Left cardiac atrium (tissue), 4 donors: ENCODE measurements at places on chromosomes 7 and 10. TPM values are rescaled to one million over a fixed set of nuclear protein-coding genes. Genes with fewer than 3 reads are reported as not detected.

GRCh38 chr10:88181902-88182600 is 318.6 kb downstream of the PTEN start:
- DNase-seq: no peak

DNA sequence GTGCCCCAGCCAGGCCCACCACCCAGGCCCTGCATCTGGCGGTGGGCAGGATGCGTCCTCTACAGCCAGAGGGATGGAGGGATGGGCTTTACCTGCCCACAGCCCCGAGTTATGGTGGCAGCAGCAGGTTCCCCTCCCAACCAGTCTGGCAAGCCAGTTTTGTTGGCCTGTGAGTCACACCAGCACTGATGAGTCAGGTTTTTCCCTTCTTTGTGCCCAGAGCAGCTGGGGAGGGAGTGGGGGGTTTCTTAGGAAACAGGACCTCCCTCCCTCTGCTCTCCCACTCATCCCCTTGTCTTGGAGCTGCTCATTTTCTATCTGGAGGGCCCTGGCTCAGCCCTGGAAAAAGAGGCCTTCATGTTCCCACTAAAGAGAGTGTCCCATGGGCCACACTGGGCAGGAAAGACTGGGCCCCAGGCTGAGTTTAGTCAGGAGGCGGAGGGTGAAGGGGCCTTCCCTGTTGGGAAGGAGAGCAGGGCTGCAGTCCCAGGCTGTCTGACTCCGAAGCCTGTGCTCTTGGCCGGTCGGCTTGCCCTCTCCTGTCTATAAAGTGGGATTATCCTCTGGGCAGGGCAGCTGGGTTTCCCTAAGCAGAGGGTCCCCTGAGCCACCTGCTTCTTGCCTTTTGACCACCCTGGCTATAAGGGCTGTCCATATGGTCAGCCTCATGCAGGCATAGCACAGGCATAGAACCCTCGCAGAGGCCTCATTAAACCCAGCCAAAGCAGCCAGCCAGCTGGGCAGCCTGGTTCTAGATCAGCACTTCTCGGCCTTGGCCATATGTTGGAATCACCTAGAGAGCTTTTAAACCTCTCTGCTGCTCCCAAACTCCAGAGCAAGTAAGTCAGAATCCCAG is 30.2 kb upstream of the ANKRD2 start:
- peak; percentile 84 for DNase-seq

DNA sequence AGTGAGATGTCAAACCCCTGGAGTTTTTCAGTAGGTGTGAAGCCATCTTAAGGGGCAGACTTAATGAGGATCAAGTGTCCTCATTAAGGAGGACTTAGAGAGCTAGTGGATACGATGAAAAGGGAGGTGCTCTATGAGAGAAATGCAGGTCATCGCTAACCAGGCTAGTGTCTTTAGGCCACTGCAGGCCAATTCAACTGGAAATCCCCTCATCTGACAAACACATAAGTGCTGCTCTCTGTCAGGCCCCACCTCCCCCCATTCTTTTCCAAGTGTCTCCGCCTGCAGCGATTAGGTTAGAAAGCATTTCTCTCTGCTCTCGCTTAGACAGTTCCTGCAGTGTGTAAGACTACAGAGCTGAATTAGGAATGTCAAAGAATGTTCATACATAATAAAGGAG is 33.7 kb downstream of the RBM28 start:
- DNase-seq: no peak

GRCh38 chr7:154759989-154760388 is 242.9 kb downstream of the PAXIP1 start:
- no peak for DNase-seq

GRCh38 chr10:12602521-12602920 is 253.2 kb downstream of the CAMK1D start:
- DNase-seq: no peak

DNA sequence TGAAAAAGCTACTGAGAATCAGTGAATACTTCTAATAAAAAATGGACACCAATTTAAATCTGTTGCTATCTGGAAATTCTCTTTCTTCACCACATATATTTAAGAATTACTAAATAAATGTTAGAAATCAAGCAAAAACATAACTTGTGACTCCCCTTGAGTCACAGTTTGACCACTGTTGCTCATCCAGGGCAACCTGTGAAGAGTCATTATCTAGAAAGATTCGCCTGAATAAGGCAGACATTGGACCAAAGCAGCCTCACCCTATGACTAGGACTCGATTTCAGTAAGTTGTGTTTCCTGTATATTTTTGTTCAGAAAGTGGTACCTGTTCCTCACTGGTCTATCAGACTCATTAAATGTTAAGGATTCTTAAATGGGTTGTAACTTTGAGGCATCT is 572.4 kb downstream of the ATRNL1 start:
- DNase-seq: no peak

DNA sequence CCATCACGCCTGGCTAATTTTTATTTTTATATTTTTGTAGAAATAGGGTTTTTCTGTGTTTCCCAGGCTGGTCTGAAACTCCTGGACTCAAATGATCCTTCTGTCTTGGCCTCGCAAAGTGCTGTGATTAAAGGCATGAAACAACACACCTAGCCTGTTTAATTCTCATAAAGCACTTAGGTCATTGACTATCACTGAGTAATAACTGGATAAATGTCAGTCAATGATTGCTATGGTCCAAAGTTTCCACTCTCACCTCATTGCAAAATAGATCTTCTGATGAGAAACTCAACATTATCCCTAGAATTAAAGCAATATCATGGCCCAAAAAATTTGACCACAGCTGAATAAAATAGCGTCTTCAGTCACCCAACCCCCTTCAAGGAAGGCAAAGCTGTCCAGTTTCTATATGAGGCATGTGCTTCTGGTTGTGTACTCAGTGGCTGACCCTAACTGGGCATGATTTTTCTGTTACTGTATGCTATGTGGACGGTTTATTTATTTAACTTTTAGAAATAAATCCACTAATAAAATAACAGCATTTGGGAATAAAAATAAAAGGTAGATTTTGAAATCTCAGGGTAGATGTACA is 86.5 kb upstream of the LRRN3 start:
- DNase-seq: no peak

Gene IDI2
- not detected for total RNA-seq

Gene MUC12
- 0.35 TPM for total RNA-seq

Gene TBC1D12
- 6.9 TPM for total RNA-seq

Gene PNLIP
- total RNA-seq: not detected

Gene NRP1
- 121 TPM for total RNA-seq

Gene TFR2
- total RNA-seq: 0.79 TPM
